Muscle of arm (tissue), 14 donors: ENCODE measurements at places on chromosomes 7 and 10.
A peak's percentile ranks its signal among the peaks of the same experiment; 100 is the strongest.

DNA sequence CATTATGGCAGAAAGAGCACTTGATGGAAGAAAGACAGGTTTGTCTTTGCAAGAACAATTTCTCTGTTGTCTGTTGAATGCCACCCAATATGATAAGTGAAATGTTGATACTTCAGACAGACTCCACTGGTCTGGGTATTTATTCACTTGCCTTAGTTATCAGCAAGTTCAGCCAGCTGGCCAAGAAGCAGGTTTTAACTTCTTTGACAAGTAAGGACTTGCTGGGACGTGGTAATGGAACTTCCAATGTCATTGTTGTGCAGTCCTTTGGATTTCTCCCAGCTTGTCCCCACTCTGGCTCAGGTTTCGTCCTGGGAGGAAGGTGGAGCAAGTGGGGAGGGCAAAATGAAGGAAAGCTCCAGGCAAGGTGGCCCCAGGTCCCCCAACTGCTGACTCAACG lies 497.4 kb downstream of the RPS24 start:
- DNase-seq: no peak

GRCh38 chr10:114577133-114577532 lies 80.9 kb downstream of the ABLIM1 start:
- peak; percentile 6 for DNase-seq

- no peak for DNase-seq
These were observed 303.6 kb upstream of the PITRM1 start for GRCh38 chr10:3476186-3476585.

- DNase-seq: no peak
These were observed 430.8 kb downstream of the PLXNA4 start for GRCh38 chr7:132145466-132145865.

DNA sequence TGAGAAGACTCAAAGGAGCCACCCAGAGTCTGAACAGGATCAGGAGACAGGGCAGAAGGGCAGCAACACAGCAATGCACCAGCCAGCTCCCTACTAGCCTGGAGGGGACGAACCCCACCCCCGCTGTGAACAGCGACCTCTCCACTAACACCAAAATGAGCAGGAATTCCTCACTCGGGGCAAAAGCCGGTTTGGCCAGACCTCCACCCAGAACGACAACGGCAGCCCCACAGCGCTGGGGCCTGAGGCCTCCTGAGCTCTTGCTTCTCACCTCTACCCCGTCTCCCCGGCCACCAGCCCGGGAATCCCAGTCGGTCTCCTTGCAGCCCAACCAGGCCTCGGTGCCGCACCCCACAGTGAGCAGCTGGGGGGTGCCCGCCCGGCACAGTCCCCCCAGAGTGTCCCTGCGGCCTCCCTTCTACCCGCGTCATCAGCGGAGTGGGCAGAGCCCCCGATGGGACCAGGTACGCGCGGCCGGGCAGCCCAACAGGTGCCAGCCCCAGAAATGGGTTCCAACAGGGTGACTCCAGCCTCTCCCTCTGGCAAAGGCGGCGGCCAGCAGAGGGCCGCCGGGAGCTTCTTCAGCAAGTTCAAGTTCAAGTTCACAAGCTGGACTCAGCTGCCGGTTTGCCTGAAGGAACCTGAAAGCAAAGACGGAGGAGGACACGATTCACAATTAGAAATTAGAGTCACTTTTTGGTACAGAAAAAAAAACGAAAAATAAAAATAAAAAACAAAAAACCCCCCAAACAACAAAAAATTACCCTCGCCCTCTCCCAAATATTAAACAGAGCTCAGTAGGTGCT lies 129.0 kb downstream of the MARCHF5 start:
- peak; percentile 19 for DNase-seq

DNA sequence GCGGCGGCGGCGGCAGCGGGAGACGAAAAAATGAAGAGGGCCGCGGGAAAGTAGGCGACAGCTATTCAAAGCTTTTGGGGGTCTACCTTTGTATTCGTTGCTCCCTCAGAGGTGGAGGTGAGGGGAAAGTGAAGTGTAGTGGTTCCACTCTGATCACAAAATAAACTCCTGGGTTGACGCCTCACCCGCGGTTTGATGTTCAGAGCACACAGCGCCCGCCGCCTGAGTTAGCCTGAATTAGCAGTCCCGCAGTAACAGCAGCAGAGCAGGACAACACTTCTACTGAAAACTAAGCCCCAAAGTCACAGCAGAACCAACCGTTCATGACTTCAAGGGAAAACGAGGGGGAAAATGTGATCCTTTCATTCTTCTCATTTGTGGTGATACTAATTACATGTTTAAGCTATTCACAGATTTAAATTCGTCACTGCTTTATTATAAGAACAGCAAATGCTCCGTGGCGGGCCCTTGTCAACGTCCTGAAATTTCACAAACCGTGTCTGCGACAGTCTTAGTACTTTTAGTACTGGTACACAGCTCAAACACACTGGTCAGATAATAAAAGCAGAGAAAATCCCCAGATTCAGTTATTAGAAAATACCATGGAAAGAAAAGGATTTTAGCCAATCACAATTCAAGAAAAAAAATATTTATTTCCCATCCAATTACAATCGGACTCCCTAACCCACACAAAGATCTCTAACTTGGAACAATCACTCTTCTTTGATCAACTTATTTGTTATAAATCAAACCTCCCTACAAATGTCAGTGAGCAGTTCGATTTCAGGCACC lies 563 bp upstream of the JMJD1C start:
- DNase-seq: peak; percentile 64

DNA sequence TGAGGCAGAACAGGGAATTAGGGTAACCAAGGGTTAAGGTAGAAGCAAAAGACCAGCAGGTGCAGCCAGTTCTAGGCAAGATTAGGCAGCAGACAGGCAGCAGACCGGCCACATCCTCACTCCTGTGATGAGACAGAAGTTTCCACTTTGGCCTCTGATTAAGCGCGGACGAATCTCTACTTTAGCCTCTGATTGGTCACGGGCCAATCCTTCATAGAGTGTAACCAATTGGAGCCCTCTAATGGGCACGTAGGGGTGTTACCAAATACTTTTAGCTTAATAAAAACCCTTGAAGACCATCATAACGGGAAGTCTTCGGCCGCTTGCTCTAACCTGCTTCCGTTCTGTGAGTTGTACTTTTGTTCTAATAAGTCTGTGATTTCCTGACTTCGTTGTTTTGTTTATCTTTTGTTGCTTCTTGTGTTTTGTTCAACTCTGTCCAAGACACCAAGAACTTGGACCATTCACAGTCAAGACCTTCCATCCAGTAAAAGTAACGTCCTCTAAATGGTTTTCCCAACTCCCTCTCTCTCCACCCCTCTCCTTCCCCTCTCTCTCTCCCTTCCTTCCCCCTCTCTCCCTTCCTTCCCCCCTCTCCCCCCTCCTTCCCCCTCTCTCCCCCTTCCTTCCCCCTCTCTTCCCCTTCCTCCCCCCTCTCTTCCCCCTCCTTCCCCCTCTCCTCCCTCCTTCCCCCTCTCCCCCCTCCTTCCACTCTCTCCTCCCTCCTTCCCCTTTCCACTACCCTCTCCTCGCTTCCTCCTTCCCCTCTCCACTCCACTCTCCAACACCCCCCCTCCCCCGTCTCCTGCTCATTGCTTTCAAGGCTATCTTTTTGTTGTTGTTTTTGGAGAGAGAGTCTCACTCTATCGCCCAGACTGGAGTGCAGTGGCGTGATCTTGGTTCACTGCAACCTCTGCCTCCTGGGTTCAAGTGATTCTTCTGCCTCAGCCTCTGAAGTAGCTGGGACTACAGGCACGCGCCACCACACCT lies 13.2 kb upstream of the MALSU1 start:
- no peak for DNase-seq

- DNase-seq: peak; percentile 12
These were observed 95.3 kb downstream of the CNNM2 start for GRCh38 chr10:103013416-103013815.

DNA sequence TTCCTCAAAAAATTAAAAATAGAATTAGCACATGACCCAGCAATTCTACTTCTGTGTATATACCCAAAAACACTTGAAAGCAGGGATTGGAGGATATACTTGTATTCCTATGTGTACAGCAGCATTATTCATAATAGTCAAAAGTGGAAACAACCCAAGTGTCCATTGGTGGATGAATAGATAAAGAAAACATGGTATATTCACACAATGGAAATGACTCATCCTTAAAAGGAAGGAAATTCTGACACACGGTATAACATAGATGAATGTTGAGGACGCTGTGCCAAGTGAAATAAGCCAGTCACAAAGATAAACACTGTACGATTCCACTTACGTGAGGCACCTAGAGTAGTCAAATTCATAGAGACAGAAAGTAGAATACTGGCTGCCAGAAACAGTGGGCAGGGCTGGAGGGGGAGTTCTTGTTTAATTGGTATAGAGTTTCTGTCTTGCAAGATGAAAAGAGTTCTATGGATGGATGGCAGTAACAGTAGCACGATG lies 26.6 kb upstream of the KAT6B start:
- no peak for DNase-seq

- no peak for DNase-seq
These were observed 39.2 kb downstream of the ZNF467 start for GRCh38 chr7:149733924-149734790.

DNA sequence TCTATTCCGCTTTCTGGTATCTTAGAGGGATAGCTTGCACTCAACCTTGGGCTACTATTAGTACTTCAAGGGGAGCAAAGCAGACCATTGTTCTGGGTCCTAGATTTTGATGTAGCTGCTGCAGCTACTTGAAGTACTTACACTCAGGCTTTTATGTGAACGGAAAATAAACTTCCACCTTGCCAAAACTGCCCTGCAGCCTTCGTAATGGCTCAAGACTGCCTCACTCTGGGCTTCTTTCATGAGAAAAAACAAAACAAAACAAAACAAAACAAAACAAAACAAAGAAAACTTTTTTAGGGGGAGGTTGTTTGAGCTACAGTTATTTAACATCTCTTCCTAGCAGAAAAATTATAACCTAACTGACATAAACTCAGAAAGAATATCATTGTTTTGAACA lies 19.4 kb upstream of the EPHB6 start:
- no peak for DNase-seq

GRCh38 chr7:16715928-16716327 lies 37.6 kb upstream of the TSPAN13 start:
- DNase-seq: no peak

DNA sequence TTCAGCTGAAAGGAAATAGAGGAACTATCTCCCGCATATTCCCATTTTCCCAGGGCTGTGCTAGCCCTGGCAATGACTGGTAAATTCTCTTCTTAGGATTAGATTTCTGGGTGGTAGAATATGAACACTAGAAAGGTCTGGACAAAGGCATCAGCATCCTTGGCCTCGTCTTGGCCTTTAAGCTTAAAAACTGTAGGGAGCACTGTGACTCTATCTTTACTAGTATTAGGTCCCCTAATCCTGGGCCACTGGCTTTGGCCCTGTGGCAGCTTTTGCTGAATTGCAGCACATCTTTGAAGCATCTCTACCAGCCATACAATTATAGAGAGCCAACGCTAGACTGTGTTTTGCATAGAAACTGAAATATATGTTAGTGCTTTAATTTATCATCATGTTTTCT lies 41.5 kb upstream of the EBLN1 start:
- no peak for DNase-seq

DNA sequence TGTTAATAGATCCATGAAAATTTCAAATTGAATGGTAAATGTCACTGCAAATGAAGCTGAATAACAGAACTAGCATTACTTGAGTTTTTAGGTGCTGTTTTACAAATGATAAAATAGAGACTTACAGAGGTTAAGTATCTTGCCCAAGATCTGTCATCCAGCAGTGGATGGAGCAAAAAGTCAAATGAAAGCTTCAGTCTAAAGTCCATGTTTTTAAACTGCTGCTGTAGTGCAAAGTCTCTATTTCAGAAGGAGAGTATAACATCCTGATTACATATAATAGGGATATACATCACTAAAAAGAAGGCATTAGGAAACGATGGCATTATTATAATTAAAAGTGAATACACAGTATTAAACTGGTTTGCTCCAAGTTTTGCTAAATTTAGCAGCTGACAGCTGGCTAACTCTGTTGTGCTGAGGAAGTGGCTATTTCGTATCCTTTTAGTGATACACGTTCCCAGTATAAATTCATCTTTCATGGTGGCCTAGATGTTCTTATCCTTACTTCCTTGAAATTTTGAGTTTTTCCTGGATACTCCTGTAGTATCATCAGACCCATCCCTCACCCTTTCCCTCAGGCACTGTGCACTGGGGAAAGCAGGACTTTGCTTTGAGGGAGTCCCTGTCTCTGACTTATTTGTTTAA lies 603.2 kb downstream of the MAGI2 start:
- DNase-seq: no peak

DNA sequence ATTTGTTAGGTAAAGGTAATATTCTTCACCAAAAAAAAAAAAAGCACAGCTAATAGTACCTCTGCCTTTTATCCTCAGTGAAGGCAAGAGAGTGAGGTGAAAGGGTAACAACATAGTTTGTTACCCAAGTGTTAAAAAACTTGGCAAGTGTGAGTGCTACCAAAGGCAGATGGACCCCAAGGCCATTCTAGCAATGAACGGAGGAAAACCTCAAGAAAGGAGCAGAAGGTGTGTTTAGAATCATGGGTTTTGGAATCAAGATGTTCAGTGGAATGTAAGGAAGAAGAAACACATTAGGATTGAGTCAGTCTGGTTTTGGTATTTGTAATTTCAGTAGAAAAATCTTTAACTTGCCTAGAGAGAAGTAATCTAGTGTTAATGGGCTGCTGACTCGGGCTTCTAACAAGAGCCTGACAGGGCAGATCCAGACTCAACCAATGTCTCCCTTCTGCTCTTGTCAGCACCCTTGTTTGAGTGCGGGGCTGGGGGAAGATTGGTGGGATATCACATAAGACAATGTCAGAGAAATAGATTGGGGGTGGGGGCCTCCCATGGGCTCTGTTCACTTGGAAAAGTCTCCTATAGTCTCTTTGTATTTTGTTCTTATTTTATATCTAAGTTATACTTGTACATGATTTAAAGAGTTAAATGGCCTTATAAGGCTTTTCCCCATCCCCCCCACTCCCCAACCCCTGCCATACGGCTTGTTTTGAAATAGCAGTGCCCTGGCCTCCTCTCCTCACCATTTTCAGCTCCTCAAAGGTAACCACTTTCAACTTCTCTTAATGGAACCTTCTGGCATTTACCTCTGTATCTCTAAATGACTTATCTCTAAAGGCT lies 44.4 kb downstream of the SCD start:
- DNase-seq: no peak

DNA sequence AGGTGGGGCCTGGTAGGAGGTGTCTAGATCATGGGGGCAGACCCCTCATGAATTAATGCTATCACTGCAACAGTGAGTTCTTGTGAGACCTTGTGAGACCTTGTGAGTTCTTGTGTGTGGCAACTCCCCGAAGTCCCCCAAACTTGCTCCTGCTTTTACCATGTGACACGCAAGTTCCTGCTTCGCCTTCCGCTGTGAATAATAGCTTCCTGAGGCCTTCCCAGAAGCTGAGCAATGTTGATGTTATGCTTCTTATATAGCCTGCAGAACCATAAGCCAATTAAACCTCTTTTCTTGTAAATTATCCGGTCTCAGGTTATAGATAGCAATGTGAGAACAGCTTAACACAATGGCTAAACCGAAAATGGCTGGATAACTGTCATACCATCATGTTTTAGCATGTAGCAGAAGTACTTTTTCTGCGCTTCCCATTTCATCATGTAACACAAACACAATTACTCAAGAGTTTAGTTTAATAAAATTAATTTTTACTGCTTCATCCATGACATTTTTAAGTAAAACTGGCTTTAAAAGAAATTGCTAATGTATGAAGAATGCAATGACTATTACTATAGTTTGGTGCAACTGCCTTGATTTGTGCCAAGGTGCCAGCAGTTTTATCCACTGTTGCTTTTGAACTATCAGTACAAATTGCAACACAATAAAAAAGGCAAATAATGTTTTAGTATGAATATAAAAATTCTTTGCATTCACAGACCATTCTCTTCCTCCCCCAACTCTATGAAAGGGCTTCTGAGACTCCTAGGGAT lies 87.7 kb upstream of the TMEM168 start:
- DNase-seq: no peak
